ENCODE measurements at places on chromosomes 13 and 19.

DNA sequence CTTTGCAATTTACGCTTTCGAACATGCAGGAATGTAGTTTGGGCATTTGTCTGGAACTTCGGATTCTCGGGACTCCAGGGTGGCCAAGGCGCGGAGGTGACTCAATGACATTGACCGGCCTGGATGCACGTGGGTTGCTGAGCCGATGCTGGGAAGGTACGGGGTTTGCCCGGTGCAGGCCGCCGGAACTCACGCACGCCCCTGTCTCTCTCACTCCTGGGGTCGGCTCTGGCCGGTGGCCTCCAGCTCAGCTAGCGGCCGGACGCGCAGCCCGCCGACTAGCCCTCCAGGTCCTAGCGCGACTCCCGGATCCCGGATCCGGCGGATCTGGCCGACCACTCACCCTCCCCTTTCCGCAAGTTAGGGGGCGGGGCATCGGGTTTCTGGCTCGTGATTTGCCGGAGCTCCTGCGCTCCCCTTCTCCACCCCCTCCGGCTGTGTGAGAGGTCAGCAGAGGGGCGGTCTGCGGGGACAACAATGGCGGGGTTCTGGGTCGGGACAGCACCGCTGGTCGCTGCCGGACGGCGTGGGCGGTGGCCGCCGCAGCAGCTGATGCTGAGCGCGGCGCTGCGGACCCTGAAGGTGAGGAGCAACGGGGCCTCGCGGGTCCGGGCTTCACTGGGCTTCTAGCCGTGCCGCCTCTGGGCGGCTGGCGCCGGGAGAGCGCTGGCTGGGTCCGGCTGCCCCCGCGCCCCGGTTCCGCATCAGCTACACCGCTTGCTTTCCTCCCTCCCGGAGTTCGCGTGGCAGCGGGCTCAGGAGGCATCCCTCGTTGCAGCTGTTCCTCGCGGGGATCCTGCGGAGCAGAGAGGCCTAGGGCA lies at the start of gene PCCA:
TSS of gene PCCA (plus strand) at position 450 of the 821 bp plus-strand sequence. CDS start at position 478, 28 bp downstream.
- DNase-seq = peak; percentile 82

GRCh38 chr19:14113762-14114414 lies 3.7 kb downstream of the PRKACA start:
- no peak for DNase-seq

DNA sequence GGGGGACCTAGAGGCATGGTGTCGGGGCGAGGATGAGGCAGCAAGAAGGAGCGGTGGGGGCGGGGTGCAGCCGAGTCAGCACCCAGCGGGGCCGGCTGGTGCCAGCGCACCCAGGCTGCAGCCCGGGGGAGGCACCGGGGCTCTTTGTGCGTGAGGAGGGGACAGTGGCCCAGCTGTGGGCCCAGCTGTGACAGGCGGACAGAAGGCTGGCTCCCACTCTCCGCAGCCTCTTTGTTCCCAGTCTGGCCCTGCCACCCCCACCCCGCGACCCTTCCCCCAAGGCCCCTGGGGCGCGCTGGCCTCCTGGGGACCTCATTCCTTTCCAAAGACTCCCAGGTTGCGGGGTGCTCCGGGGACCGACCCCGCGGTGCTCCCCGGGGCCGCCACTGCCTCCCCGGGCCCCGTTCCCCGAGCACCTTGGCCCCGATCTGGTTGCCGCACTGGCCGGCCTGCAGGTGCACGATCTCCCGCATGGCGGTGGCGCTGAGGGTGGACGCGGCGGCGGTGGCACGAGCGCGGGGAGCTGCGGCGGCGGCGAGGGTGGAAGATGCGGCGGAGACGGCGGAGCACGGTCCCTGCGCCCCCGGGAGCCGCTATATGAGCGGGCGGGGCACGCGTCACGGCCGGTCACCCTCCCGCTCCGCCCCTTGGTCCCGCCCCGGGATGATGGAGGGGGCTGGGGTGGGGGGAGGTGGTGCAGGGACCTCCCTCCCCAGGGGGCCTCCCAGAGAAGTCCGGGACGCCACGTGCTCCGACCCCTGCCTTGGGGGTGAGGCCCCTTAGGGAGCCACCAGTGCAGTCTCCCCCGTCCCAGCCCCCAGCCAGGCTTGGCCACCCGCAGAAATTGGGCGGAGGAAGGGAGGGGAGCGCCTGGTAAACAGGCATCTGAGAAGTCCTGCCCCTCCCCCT lies at the start of gene TUBB4A:
TSS of gene TUBB4A (minus strand) at position 570 of the 909 bp plus-strand sequence. CDS start at position 473, 97 bp downstream.
- no peak for DNase-seq

DNA sequence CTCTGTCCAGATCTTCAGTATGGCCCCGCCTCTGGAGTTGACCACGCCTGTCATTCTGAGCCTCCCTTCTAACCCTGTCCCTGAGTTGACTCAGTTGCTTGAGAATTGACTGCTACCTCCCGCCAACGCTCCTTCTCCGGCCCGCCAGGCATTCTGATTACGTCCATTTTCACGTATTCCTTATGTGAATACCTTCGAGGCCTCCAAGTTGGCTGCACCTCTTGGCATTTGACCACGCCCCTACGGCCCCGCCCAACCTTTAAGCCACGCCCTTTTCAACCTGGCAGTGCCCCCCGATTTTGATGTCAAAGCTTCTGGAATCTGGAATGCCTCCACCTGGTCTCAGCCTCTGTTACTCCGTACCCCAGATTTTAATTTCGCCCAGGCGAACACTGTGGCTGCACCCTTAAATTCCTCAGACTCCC lies 1.7 kb upstream of the EML2 start:
- no peak for DNase-seq

DNA sequence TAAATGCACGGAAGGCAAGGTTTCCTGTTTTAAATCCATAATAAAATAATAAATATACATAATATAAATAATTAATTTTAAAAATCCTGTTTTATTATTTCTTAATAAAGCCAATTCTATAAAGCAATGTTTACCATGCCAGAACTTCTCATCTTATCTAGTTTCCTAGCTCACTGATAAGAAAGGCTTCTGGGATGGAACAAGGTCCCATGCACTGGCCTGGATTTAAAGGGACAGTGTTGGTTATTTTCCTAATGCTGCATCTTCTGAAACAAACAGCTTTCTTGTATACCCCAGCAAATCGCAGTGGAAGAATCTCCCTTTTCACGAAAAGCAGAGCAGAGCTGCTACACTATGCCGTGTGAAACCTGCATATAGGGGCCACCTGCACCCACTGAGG lies 68.8 kb downstream of the LNX2 start:
- DNase-seq = no peak

DNA sequence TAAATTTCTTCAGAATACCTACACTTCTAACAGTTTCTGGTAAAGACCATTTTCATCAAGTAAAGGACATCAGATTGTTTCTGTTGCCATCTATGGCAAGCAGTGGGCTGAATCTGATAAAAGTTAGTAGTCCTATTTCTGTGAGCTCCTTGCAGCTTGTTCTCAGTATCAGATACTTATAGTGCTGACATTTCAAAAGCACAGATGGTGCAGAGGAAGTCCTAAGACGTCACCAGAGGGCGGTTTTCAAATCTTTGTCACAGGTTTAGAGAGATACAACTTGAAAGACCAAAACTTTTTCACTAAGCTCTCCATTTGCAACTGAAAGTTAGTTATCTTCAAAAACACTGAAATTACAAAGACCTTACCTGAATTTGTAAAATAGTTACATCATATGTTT lies 719.8 kb downstream of the SLITRK1 start:
- DNase-seq = no peak

GRCh38 chr19:51156710-51157109 lies 14.6 kb downstream of the SIGLEC7 start:
- no peak for DNase-seq

DNA sequence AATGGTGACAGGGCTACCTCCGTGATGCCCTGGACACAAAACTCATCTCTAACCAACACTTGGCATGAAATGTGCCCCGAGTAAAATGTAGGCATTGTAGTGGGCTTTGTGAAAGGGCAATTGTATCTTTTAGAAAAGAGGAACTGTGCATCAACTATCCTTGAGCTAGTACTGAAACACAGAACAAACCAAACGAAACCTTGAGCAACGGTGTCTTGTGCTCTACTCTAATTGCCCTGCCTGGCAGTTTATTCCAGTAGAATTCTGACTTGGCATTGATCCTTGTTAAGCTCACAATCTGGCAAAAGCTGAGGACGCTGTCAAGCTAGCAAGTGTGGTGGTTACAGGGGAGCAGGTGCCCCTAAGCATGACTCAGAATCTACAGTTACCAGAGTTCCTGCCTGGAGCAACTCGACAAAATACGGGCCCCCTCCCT lies 707.1 kb upstream of the SPRY2 start:
- DNase-seq = no peak

GRCh38 chr13:108816375-108816774 lies 187.0 kb downstream of the MYO16 start:
- DNase-seq = no peak

- no peak for DNase-seq
Measured at GRCh38 chr13:29046588-29046987, 226.4 kb downstream of the MTUS2 start.

DNA sequence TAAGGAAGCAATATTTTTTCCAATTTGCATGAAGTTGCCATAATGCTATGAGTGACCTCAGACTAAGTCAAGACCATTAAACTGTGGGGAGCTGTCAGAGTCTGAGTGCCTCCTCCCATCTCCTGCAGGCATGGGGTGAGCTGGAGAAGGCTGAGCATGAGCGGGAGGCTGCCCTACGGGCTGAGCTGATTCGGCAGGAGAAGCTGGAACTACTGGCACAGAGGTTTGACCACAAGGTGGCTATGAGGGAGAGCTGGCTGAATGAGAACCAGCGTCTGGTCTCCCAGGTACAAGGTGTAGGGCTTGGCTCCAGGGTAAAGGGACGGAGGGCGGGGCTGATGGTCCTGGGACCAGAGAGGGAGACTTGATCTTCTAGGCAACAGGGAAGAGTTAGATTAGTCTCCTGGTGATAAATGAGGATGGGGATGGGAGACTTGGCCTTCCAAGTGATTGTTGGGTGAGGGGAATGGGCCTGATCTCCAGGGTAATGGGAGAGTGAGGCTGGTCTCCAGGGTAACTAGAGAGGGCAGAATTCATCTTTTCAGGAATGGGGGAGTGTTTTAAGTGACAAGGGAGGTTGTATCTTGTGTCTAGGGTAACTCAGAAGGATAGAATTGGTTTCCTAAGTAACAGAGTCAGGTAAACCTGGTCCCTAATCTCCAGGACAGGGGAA lies 36.0 kb downstream of the SPTBN4 start:
- DNase-seq = no peak

DNA sequence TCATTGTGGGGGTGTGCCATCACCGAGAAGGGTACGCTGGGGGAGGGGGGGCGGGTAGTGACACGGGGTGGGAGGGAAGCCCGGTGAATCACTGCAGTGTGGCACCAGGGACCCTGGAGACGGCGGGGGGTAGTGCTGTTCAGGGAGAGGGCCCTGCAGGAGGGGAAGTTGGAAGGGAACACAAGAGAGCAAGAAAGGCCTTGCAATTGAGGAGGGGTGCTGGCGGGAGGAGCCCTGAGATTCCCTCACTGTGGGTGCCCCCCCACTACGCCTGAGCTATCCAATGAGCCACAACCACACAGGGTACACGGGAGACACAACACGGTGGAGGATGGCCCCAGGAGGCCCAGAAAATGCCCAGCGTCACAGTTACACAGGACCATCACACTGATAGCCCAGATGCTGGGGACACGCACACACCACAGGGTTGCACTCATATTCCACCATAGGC lies 516 bp upstream of the ATP1A3 start:
- DNase-seq = no peak

DNA sequence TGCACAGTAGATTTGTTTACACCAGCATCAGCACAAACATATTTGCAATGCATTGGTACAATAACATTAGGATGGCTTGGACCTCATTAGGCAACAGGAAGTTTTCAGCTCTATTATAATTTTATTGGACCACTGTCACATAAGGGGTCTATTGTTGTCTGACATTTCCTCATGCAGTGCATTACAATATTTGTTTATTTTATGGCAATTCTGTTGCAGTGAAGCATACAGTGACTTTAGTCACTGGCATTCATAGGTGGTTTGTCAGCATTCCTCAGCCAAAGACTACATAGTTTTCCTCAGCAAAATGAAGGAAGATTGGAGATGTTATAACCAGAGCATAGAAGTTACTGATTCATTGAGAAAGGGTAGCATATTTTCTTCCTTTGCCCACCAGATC lies 1732.9 kb downstream of the PCDH9 start:
- DNase-seq = no peak

DNA sequence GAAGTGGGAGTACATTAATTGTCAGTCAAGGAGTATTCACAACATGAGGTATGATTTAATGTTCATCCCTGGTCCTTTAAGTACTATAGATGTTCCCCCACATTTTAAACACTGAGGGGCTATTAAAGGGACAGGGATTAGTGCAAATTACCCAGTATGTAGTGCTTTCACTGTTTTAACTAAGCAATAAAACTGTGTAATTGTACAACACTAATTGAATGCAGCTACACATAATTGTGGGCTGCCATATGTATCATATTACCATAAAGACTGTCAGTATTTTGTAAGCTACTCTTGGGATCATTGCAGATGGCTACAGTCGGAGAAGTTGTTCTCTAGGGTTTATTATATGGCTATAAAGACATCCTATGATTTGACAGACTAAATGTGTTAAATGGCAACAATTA lies 316.6 kb downstream of the DCLK1 start:
- DNase-seq = no peak

GRCh38 chr13:113646921-113647340 lies 11.1 kb downstream of the ATP4B start:
- DNase-seq = no peak

DNA sequence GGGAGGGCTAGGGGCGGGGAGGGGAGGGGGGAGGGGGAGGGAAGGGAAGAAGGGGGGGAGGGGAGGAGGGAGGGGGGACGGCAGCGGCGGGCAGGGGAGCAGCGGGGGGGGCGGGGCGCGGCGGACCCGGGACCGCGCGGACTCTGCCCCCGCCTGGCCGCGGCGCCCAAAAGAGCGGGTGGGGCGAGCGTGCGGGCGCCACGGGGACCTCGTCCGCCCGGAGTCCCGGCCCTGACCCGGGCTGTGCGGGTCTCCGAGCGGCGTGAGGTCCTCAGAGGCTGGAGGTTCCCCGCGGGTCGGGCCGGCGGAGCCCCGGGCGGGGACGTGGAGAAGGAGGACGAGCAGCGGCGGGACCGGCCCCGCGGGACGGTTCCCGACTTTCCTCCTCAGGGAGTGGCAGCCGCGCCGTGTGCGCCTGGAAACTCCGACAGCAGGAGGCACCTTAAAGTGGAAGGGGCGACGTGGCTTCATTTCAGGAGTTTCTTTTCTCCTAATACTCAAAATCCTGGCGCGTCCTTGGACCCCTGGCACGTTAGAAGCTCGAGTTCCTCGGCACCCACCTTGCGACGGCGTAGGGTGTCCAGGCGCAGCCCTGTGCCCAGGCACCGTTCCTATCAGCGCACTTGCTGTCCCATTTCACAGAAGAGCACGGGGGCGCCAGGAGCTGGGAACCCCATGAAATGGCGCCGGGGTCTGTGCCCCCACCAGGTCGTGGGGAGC lies 518 bp upstream of the PLPP2 start:
- DNase-seq = no peak

- no peak for DNase-seq
Measured at GRCh38 chr19:41903193-41903953, 20.4 kb downstream of the ARHGEF1 start.
